T follicular helper cell (primary cell): ENCODE measurements at places on chromosomes 16 and 17.

- no peak for DNase-seq
Observed at GRCh38 chr16:67652578-67653127, 7.4 kb downstream of the ACD start.

DNA sequence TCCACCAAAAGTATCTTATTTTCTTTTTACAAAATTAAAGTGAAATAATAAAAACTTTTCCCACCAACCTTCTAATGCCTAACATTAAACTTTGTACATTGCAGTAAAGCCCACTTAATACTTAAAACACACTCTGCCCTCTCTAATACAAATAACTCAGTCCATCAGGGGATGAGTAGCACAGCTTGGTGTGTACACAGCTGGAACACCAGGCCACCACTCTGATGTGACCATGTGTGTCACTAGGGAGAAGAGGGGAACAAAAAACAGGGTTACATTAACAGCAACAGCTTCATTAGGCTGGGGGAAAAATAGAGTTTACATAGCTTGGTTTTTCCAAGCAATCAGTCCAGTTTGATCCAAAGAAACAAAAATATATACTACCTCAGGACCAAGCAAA is 295.0 kb downstream of the CEP112 start:
- no peak for DNase-seq

DNA sequence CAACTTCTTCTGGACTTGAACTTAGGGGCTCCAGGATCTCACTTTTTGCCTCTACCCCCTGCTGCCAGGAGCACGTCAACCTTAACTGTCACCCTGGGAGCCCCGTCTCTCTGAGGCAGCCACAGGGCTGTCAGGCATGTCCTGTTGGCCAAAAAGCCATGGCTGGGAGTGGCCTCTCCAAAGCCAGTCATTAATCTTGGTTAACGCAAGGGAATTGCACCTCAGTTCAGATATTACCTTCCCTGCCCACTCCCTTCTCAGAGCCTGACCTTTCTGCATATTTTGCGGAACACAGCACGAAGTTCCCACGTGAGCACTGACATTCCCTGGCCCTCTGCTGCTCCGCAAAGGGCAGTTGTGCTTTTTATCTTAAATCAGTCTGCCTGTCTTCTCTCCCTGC is 44.2 kb upstream of the CIBAR2 start:
- DNase-seq: no peak

DNA sequence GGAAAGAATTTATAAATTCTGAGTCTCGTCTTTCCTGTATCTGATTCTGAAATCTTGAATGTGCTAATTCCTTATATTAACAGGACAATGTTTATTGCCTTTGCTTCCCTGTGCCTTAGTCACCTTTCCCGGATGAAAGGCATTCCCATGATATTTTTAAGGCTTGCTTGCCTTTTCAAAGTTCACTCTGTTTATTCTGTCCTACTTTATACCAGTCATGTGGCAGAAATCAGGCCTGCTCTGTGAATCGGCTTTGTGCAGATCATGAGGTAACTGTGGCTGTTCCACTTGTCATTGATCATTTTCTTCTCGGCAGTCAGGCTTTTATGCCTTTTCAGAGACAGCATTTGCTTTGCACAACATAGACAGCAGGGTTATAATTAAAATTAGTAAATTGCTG is 28.8 kb upstream of the ABCC11 start:
- no peak for DNase-seq

DNA sequence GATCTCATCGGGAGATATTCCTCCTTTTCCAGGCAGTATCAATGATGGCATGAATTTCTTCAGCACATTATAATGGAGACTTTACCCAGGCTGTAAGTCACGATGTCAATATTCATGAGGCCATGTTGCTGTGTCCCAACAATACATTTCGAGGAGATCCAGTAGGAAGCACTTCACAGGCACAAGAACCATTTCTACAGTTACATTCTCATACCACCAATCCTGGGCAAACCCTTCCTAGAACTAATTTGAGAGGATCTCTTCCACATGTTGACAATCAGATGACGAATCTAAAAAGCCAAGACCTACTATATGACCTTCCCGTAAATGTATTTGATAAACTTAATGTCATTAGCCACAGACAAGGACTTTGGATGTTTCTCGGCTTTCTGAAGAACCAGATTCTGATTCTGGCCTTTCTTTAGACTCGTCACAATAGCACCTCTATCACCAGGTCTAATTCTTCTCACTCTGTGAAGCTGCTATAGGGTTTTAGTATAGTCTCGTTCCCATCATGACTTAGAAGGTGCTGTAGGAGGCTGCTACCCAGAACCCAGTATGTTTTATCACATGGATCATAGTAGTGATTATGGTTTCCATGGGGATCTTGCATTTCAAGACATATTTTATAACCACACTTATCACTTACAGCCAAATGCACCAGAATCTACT is 40.2 kb downstream of the C16orf87 start:
- DNase-seq: no peak

- DNase-seq: no peak
Observed at GRCh38 chr17:17021194-17021863, 20.9 kb upstream of the MPRIP start.

GRCh38 chr17:60745544-60745943 is 67.9 kb downstream of the BCAS3 start:
- DNase-seq: no peak

DNA sequence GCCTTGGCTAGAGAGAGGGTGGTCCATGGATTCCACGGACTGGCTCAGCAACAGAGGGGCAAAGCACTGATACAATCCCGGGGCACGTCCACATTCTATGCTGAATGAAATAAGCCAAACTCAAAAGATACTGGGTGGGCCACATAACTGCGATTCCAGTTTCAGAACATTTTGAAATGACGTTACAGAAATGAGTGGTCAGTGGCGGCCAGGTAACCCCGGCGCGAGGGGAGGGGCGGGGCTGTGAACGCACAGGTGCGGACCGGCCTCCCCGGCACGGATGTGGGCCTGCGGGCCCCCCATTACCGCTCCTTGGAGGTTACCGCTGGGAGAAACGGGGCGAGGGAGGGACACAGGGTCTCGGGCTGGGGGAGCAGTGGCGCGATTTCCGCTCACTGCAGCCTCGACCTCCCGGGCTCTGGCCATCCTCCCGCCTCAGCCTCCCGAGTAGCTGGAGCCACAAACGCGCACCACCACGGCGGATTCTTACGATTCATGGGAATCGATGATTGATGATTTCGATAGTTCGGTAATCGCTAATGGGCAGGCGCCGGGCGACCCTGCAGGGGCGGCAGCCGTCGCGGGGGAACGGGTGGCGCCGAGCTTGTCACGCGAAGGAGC is 559 bp downstream of the MVD start:
- no peak for DNase-seq

DNA sequence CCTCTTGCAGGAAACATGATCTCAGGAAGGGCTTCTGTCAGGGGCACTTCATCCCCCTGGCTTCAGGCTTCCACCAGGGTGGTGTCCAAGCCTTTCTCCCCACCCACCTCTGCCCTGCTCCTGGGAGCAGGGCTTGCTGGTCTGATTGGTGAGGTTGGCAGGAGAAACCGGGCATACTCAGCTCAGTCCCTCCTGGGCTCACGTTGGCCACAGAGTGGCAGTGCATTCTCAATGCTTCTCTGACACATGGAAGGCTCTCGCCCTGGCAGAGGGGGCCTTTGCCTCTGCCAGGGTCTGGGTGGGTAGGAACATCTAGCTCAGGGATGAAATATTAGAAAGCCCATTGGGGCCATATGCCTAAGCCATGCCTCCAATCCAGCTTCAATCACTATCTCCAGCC is 142.8 kb downstream of the AXIN2 start:
- DNase-seq: no peak

DNA sequence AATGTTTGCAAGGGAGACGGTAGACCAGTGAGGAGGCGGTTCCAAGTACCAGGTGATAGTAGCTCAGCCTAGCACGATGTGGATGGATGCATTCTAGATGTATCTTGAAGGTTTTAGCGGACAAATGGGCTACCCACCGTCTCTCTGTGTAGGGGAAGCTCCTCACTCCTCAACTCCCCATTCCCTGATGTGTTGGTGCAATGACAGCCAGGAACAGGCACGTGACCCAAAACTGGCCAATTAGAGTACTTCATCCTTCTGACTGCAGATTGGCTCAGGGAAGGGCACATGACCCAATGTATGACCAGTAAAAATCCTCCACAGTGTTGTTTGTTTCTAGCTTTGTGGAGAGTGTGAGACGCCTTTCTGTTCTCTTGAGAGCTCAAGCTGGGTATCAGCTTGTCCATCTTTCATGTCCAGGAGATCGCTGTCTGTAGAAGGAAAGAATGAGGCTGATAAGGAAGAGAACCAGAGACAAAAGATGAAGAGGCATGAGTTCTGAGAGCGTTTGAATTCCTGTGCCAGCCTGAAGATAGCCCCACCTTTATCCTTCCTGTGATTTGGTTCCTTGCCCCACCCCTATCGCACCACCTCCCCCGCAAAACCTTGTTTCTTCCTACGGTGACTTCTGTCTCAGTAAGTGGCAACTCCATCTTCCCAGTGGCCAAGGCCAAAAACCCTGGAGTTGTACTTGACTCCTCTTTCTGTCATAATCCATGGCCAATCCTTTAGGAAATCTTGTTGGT is 2.3 kb upstream of the BORCS6 start:
- no peak for DNase-seq

DNA sequence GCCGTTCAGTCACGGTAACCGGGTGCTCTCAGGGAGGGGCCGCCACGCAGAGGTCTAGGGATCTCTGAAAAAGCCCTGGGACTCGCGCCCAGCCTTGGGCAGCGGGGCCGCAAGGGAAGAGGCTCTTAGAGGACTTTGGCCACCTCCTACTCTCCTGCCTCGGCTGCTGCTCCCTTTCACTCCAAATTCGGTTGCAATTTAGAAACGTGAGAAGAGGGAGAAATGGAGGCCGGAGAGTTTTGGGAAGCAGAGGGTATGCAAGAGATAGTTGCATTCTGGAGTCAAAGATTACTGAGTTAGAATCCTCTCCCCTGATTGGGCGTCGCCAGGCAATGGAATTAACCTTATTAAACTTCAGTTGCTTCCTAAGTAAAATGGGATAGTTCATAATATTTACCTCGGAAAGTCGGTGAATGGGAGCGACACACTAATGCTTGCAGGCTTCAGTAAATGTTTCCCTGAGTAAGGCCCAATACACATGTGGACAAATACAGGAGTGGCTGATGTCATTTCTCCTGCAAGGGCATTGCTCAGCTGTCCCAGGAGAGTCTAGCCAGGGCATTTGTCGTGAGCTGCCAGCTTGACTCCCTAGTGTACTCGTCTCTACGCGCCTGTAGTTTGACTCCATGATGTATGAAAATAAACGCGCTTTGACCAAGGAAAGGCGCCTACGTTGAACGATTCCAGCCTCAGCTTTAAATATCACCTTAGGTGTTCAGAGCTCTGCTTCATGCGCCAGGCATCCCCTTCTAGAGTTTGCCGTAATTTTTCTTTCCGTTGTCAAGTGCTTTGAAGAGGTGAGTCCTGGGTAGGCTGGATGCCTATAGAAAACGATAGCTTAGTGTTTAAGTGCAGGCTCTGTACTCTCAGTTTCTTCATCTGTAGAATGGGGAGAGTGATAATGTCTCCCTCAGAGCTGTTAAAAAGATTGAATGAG is 667 bp downstream of the OGFOD1 start:
- no peak for DNase-seq

- no peak for DNase-seq
Observed at GRCh38 chr17:62343764-62344270, 36.5 kb upstream of the EFCAB3 start.

- DNase-seq: no peak
Observed at GRCh38 chr16:18966791-18967190, 16.9 kb upstream of the TMC7 start.

DNA sequence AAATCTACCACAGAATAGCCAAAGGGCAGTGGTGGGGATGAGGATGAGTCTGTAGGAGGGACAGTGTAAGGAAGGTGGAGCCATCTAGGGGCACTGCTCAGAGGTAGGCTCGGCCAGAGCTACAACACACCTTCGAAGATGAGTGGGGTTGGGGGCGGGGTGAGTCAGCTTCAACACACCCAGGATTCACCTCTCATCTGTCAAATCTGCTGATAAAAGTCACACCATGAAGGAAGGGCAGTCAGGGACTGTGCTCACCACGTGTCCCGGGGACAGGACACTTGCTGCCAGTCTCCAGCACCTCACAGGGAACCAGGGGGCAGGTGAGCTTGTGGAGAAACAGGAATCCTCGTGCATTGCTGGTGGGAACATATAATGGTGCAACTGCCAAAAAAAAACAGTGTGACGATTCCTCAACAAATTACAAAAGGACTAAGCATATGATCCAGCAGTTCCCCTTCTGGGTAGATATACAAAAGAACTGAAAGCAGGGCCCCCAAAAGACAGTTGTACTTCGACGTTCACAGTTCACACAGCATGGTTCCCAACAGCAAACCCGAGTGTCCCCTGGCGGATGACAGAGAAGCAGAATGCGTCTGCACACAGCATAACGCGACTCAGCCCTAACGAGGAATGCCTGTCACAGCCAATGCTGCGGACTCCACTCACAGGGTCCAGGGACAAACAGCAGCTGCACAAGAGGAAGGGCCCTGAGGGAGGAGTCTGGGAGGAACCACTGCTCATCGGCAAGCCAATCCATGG is 133.1 kb downstream of the ANKRD11 start:
- no peak for DNase-seq

DNA sequence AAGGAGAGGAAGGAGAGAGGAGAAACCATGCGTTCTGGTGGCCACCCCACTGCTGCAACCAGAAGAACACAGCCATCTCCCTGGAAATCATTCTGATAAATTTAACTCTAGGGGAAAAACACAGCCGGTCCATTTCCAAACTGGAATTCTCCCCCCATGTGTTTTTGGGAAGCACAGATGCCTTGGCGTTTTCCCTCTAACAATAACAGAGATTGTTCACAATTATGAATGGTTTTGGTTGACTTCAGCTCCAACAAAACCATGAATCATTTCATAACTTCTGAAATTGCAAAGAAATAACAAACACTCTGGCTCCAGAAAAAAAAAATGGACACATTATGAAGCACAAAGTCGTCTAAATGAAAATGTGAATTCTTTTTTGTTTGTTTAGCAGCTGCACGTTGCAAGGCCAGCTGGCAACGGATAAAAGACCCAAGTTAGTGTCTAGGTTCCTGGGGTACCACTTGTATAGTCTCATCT is 46.2 kb downstream of the GNAO1 start:
- DNase-seq: no peak

GRCh38 chr17:39405436-39405835 is 4.0 kb upstream of the FBXL20 start:
- DNase-seq: no peak

- no peak for DNase-seq
Observed at GRCh38 chr16:8764525-8765250, 32.8 kb downstream of the TMEM186 start.

DNA sequence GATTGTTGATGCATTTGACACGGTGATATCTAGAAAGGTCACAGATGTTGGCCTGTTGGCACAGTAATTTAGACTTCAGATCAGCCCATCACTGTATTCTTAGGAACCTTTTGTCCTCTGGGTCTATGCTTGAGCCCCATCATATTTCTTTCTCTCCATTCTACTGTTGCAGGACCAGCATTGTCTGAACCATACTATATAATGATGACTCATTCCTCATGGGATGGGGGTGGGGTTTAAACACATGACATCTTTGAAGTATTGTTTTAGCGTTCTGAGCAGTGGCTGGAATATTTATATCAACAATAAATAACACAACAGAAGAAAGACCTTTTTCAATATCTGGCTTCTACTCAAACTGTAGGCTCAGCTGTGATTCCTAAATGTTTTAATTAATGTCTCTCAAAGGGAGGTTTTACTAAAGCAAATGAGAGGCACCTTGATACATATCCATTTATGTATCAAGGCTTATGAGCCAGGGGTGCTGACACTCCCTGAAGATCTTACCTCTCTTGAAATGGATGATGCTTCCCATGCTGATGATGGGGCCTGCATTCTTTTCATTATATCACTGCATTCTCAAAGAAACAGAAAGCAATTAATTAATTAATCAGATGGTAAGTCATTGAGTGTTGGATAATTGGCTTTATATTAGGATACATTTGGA is 379.0 kb upstream of the GOT2 start:
- no peak for DNase-seq
